Body of pancreas (tissue), 4 donors: ENCODE measurements at places on chromosomes 3 and 15.

GRCh38 chr3:59968513-59969045 lies 918.8 kb upstream of the CFAP20DC start:
- peak; percentile 3 for DNase-seq

GRCh38 chr3:71578054-71578751 lies 5.3 kb downstream of the FOXP1 start:
- DNase-seq = no peak

- no peak for DNase-seq
Measured at GRCh38 chr15:28099555-28100140, 533 bp upstream of the OCA2 start.

- DNase-seq = peak; percentile 64
Measured at GRCh38 chr3:193788189-193788991, 195.4 kb downstream of the OPA1 start.

- DNase-seq = no peak
Measured at GRCh38 chr3:15887261-15887660, 89.5 kb upstream of the ANKRD28 start.

- DNase-seq = no peak
Measured at GRCh38 chr15:77819048-77819850, 186.5 kb upstream of the LINGO1 start.

DNA sequence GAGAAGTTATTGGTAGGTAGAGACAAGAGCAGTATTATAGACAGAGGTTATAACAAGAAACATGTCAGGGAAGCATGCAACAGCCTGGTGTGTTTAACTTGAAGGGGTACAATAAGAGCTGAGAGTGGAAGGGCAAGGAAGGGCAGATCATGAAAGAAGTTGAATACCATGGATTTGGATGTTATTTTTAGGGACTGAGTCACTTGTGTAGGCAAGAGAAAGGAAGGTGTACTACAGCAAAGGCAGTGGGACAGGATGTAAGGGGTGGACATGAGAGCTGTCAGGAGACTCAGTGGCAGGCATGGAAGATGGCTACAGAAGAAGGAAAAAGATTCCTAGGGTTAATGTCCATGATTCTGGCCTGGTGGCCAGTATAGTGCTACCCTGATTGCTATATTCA lies 66.4 kb downstream of the TFG start:
- no peak for DNase-seq

- DNase-seq = no peak
Measured at GRCh38 chr15:67587331-67587730, 44.8 kb downstream of the MAP2K5 start.
